ENCODE measurements at places on chromosomes 1 and 21.

- no peak for DNase-seq
Measured at GRCh38 chr1:221149111-221149510, 269.9 kb downstream of the HLX start.

DNA sequence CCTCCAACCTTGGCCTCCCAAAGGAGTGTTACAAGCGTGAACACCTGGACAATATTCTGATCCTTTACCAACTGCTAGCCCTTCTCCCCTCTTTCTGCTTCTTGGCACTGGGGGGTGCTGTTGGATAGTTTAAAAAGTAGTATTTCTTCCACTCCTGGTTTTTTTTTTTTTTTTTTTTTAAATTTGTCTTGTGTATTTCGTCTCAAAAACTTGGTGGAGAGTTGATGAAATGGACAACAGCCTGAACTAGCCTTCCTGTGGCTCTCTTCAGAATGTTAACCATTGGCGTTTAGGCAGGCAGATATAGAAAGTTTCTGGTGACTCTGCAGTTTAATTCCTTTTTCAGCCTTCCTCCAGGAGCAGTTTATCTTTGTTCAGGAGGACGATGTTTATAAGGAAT is 69.7 kb upstream of the USP24 start:
- peak; percentile 30 for DNase-seq

GRCh38 chr1:203101813-203102634 is 16.2 kb upstream of the MYOG start:
- DNase-seq = no peak

DNA sequence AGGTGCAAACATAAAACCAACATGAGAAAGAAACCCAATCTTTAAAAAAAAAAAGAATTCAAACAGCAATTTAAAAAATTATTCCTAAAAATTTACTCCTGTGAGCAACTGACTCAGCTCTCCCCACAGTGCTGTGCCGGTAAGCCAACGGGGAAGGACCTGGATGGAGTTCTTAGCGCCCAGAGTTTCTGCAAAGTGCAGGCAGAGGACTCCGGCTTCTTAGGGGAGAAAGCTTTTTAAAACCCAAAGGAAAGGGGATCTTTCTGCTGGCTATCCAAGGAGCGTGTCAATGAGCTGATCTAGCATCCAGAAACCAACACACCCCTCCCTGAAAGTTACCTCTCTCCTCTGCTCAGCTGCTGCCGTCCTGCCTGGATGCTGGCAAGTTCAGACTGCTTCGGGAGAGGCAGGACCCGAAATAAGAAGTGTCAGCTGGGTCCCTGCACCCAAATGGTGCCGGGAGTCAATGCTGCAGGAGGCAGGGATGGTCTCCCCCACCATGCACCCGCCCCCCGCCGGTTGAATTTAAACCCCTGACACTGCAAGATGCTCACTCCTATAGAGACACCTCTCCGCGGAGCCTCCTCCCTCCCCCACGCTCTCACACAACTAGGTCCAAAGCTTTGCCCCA is 32.2 kb upstream of the H6PD start:
- DNase-seq = no peak
